Activated B cell treated with CpG ODN at 0.5 μM for 24 hours (primary cell): ENCODE measurements at places on chromosomes 3 and 15.

DNA sequence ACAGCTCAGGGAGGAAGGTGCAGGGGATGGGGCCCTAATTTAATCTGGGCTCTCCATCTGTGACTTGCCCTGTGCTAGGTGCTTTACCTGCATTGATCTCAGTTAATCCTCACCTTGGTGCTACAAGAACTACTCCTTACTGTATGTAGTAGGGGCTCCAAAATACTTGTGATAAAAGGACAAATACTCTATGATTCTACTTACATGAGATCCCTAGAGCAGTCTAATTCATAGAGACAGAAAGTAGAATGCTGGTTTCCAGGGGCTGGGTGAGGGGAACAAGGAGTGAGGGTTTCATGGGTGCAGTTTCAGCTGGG lies 67.2 kb downstream of the SLC6A1 start:
- DNase-seq: no peak

GRCh38 chr3:158991146-158991705 lies 189.4 kb downstream of the MFSD1 start:
- DNase-seq: no peak

DNA sequence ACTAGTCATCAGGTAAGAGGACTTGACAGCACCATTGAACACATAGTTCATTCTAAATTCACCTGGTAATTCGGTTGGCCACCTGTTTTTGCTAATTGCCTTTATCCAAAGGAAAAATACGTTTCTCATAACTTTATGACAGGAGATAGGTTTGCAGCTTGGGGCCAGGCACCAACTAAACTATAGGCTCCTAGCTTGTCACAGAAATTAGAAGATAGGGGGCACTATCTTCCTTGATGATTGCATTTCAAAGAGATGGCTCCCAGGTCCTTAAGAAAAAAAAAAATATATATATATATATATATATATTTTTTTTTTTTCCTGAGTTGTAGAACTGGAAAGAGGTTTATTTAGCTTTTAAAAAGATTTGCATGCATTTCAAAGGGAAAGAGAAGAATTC lies 563.6 kb downstream of the NAALADL2 start:
- DNase-seq: no peak

- DNase-seq: no peak
Observed at GRCh38 chr3:52110502-52110901, 43.7 kb downstream of the POC1A start.

DNA sequence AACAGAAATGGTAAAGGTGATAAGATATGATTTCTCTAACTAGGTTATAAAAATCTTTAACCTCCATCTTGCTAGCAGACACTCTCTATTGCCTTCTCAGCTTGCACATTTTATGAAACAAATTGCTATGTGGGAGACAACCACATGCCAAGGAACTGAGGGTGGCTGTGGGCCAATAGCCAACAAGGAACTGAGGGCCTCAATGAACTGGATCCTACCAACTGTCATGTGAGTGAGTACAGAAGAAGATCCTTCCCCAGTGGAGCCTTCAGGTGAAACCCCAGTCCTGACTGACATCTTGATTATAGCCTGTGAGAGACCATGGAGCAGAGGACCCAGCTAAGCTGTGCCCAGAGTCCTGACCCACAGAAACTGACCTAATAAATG lies 129.2 kb upstream of the LRIG1 start:
- DNase-seq: no peak

DNA sequence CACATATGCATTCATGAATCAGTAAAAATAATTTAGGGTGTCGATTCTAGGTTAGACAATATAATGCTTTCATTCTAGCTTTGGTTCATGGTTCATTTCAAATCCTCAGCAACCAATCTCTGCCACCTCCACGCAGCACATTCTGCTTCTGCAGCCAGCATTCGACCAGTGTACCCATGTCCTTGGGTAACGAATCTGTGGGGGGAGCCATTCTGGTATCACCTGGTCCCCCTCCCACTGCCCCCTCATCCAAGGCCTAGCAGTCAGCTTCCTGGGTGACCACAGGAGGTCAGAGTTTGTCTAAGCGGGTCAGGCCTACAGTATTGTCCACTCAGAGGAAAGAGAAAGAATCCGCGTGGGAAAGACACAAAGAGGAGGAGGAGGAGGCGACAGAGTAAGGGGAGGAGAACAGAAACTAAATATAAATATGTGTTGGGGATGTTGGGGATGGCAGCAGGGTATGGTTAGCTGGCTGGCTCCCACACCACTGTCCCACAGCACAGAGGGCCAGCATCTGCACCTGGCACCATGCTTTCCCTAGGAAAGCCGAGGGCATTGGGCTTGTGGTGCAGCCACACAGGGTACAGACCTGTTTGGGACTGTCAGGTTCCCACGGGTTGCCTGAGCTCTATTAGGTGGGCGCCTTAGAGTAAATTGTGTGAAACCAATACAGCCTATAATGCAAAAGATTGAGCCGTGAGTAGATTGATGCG lies 12.1 kb downstream of the PAK6 start:
- DNase-seq: no peak

DNA sequence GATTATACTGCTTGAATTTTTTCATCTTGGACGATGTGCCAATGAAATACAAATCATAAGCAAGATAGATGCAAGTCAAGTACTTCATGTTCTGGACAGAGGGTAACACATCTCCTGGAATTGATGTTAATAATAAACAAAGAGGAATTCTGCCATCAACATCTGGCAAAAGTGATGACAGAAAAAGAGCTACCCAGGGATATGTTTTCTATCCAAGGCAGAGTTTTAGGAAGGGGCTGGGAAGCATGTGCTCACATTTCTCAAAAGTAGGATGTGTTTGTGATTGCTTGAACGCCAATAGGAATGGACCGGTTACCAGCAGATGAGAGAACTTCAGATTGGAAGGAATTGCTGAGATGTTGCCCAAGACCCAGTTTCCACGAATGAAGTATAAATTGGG lies 242.6 kb upstream of the AGTR1 start:
- no peak for DNase-seq

GRCh38 chr3:58351920-58352319 lies 19.2 kb downstream of the PXK start:
- no peak for DNase-seq

DNA sequence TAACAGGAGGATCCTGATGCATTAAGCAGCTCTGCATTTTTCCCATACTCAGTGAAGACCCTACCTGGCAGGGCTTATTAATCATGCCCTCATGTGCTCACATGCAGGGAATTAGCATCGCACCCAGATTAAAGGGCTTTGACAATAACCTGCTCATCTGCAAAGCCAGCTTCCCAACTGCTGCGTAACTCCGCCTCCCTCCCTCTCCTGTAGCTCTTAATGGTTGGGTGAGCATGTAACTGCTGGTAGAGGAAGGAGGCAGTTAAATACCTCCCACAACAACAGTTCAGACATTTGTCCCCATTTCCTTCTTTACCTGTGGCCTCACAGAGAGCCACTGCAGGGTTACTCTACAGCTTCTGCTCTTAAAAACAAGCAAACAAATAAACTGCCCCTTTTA lies 203.6 kb upstream of the WNT5A start:
- DNase-seq: no peak

DNA sequence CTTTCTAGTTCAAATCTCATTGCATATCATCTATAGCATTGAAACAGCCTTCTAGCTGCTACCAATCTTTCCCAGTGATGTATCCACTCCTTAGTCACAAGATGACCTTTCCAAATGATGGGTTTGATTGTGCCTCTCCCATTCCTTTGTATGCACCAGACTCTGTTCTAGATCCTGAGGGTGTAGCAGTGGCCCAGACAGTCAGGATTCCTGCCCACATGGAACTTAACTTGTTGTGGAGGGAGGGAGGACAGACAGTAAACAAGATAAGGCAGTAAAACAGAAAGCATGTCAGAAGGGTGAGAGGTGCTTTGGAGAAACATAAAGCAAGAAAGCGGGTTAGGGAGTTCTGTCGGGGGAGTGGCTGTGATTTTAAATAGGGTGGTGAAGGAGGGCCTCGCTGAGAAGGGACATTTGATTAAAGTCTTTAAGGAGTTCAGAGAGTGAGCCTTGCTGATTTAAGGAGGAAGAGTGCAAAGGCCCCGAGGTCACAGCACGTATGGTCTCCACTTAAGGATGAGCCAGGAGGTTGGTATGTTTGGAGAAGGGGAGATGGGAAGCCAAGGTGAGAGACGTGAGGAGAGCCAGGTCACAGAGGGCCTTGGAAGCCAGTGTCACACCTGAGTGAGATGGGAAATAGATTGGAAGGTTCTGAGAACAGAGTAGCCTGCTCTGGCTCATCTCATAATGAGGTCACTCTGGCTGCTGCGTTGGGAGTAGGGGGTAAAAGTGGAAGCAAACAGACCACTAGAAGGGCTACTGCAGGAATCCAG lies 38.3 kb downstream of the FAM43A start:
- no peak for DNase-seq

- peak; percentile 82 for DNase-seq
Observed at GRCh38 chr3:49092938-49093852, 676 bp downstream of the QRICH1 start.

- DNase-seq: no peak
Observed at GRCh38 chr3:39501968-39502837, 34.7 kb downstream of the MOBP start.

DNA sequence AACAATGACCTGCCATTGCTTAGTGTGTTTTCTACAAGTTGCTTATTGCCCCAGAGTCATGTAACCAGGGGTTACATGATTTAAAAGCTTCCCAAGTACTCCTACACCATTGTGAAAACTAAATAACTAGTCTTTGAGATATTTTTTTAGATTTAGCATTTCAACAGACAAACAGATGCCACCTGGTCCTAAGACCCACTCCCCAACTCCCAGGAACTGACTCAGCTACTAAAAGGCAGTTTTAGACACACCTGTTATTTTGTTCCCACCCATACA lies 28.1 kb upstream of the KBTBD12 start:
- DNase-seq: no peak

DNA sequence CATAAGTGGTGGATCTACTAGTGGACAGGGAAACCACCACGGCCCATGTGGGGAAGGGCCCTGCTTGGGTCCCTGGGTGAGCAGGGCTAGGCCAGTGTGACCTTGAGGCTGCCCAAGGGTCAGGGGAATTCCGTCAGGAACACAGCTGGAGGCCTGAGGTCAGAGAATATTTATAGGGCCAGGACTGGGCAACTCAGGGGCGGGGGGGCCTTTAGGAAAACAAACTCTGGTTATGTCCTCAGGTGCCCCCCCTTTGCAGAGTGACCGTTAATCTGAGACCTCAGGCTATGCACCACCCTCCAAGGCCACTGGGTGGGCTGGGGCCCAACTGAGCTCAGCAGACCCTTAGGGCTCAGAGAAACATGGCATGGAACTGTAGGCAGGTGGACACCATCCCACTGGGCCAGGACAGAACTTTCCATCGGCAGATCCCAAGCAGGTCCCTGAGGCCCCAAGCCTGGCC lies 2.5 kb downstream of the TWF2 start:
- DNase-seq: no peak

DNA sequence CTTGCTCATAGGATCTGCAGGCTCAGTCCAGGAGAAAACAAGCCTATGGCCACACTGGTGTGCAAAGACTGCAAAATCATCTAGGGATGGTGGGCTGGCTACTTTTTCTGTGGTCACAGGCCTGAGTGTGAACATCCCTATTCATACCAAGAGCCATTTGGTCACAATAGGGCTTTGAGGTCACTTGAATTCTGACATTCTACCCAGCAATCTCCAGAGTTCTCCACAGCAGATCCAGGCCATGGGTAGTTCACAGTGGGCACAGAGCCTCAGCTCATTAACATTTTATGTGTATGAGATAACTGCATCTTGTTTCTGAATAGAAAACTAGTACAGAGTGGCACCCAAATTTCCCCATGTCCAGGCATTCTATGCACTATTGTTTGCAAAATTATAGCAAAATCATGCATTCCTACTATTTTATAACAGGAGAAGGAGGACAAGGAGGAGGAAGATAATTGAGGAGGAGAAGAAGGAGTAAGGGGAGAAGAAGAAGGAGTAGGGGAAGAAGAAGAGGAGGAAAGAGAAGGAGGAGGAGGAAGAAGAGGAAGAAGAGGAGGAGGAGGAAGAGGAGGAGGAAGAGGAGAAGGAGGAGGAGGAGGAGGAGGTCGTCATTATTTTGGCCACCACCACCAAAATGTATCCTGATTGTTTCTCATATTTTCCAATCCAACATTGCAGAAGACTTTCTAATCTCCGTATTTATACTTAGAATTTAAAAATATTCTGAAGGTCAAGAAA lies 129.0 kb downstream of the SEMA6D start:
- no peak for DNase-seq

GRCh38 chr3:171895900-171896299 lies 52.8 kb downstream of the TMEM212 start:
- DNase-seq: no peak

DNA sequence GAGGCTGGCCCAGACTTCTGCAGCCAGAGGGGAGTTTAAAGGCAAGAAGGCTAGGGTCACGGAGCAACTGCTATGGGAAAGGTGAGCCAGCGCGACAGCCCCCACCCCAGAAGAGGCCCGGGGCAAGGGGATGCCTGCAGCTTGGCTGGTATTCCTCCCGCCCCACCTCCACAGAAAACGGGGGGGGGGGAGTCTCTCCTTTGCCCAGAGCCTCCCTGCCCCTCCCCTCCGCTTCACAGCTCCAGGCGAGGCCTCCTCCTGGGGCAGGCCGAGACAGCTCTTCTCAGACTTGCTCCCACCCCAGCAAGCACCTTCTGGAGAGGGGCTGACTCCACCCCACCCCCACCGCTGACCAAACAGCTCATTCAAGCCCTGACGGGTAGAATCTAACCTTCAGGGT lies 13.4 kb downstream of the ANP32A start:
- no peak for DNase-seq

DNA sequence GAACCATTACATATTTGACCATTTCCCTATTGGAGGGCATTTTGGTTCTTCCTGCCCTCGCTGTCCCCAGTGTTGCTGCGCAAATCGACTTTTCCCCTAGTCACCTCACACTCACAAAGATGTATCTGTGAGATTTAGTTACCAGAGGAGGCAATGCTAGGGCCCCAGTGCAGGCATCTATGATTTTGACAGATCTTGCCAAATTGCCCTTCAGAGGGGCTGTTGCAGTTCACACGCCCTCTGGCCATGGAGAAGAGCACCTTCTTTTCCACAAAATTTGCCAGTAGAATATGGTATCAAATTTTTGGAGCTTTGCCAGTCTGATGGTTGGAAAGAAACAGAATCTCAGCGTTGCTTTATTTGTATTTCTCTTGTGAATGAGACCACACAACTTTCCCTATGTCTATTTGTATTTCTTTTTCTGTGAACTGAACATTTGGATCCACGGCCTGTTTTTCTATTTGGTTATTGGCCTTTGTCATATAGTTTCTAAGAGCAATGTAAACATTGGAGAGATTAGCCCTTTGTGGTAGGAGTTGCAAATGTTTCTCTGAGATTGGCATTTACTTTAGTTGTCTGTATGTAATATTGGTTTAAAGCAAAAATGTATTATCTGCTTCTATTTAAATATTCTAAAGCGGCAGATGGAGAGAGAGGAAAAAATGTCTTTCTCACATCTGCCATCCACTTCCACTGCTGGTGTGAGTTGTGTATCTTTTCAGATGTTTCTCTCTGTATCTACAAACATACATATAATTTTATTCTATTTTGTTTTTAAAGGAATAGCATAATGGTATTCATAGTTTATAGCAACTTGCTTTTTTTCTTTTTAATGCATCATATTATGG lies 66.1 kb downstream of the DNASE1L3 start:
- DNase-seq: no peak

- DNase-seq: no peak
Observed at GRCh38 chr3:198107840-198108734, 148.1 kb downstream of the LMLN start.
